GM12891 (cell line): ENCODE measurements at places on chromosomes 6 and 20.

DNA sequence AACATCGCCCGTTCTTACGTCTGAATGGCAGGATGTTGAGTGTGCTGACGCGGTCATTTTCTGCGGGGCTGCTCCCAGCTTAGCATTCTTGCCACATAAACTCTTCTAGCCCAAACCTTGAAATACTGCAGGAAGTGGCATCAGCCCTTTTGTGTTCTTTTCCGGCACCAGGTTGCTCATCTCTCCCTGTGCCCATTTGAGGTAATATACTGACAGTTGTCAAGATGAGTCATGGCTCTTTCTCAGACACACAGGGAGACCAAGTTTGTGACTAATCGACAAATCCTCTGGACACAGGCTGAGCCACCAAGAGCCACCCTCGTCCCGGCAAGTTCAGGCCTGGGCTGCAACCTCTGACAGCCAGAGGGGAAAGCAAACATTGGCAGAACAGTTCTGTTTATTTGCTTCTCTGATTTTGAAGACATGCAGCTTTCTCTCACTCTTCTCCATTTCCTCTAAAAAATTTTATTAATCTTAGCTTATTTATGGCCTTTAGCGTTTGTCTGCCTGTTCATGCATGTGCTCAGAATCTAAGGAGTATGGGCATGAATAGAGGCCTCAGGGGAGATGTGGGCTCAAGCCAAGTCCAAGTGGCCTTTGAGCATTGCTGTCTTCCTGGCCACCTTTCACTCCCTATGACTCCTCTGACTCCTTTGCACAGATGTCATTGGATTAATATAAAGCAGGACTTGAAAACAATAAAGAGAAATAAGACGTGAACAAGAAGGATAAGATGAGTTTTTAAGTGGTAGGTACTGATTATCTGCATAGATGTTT is 328.2 kb upstream of the JAG1 start:
- DNase-seq: no peak

DNA sequence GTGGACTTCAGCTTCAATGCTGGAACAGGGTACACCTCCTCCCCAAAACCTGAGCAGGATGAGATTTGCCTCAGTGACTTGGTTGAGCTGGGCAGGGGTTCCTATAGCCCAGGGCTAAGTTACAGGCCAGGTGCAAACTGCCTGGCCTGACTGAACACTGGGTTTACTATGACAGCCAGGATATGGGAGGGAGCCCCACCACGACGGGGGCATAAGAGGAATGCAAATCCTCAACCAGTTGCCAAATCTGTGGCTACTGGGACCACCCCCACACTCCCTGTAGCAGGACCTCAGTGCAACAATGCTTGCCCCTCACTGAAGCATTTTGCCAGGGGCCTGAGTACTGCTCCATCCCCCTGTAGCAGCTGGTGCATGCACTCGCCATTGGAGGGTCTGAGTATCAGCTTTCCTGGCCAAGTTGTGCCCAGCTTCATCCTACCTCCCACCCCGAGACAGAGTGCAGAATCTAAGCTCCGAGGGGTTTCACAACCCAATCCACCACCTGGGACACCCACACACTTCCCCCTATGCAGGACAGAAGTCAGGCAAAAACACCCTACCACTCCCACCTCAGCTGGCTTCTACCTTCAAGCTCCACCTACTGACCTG is 27.6 kb downstream of the TREML4 start:
- DNase-seq: no peak

DNA sequence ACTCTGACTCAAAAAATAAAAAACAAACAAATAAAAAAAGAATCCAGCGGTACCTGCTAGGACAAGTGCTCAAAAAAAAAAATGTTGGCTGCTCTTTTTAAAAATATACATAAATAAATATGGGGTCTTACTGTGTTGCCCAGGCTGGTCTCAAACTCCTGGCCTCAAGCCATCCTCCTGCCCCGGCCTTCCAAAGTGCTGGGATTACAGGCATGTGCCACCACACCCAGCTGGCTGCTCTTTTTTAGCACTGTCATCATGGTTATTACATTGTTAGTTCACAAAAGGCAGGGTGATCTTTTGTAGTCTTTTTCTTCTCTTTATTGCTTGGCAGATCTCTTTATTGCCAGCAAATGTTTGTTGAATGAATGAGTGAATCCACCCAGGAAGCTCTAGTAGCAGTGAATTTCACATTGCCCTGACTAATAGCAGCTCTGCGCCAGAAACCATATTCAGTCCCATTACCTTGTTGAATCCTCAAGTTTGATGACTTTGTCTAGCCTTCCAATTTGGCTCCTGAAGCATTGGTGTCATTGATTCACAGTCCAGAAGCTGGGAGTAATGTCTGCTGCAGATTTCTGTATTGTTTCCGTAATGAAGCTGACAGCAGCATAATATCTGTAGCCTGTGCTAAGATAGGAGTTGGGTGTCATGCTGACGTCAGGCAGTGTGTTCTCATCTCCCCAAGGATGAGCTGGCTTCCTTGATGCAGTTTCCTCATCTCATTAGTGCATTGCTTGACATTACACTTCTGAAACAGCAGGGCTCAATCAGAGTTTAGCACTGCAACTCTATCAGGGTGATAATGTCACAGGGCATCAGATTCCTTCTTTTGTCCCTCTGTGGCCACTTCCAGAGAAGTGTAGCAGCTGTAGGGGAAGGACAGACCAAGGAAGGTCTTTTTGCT is 84.9 kb upstream of the TGM3 start:
- DNase-seq: no peak

DNA sequence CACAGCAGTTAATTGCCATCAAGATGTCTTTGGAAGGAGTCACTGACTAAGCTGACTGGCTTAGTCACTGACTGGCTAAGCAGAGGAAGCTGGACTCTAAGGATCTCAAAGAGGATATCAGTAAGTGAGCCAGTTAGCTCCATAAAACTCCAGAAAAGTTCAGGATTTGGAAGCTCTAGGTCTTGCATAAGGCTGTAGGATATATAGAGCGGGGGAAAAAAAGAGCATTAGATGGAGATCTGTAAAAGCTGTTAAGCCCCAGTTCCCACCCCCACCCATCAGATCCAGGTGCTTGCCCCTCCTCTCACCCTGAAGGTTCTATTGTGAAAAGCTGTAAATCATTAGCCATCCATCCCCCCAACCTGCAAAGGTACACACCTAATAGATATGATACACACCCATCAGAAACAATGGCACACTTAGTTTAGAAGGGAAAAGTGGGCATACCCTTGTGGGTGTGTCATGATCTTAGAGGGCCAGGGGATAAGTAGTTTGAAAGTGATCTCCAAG is 32.2 kb downstream of the CARMIL1 start:
- no peak for DNase-seq

- DNase-seq: no peak
Measured at GRCh38 chr6:22294301-22294700, 2.5 kb downstream of the PRL start.

- DNase-seq: no peak
Measured at GRCh38 chr20:2417213-2417541, 36.5 kb downstream of the TGM6 start.
